Activated T-cell treated with anti-CD3 and anti-CD28 coated beads, Interleukin-2, amount 50 U/mL, for 4 hours (primary cell): ENCODE measurements at places on chromosomes 16 and 17. TPM values are rescaled to one million over a fixed set of nuclear protein-coding genes. Genes with fewer than 3 reads are reported as not detected.

The ALOX12 gene
- total RNA-seq = not detected

The PIK3R5 gene
- total RNA-seq = 17.8 TPM

The CDRT15 gene
- not detected for total RNA-seq

The C16orf89 gene
- not detected for total RNA-seq

The CCDC43 gene
- 32.0 TPM for total RNA-seq

The KRT33A gene
- total RNA-seq = not detected

The STH gene
- not detected for total RNA-seq

The KCNH4 gene
- total RNA-seq = 2.6 TPM

The LAT gene
- total RNA-seq = 262 TPM

The NUPR1 gene
- total RNA-seq = 0.63 TPM

The CX3CL1 gene
- 0.05 TPM for total RNA-seq

The DLX4 gene
- 0.99 TPM for total RNA-seq

The ZNF276 gene
- 33.1 TPM for total RNA-seq

The SPEM3 gene
- total RNA-seq = not detected

The C16orf86 gene
- total RNA-seq = 0.63 TPM

The NPIPB8 gene
- total RNA-seq = not detected

The ERN2 gene
- not detected for total RNA-seq

The MYOCD gene
- total RNA-seq = 0.03 TPM
